ENCODE measurements at places on chromosomes 1 and 21. TPM values are rescaled to one million over a fixed set of nuclear protein-coding genes. Genes with fewer than 3 reads are reported as not detected.
A peak's percentile ranks its signal among the peaks of the same experiment; 100 is the strongest.

OR2L13 gene
- not detected for total RNA-seq

FCRL4 gene
- not detected for total RNA-seq

DCST2 gene
- not detected for total RNA-seq

SRGAP2 gene
- 178 TPM for total RNA-seq

RSPO1 gene
- total RNA-seq = not detected

CHODL gene
- not detected for total RNA-seq

FCRL1 gene
- not detected for total RNA-seq

NLRP3 gene
- total RNA-seq = 3.5 TPM

SUSD4 gene
- not detected for total RNA-seq

VPS13D gene
- total RNA-seq = 71.7 TPM

MYCL gene
- 0.36 TPM for total RNA-seq

CLCA2 gene
- not detected for total RNA-seq

- DNase-seq = no peak
These were observed 132.4 kb upstream of the KLHDC7A start for GRCh38 chr1:18348354-18348753.

- DNase-seq = no peak
These were observed 21.0 kb upstream of the SCAF4 start for GRCh38 chr21:31752967-31753366.

DNA sequence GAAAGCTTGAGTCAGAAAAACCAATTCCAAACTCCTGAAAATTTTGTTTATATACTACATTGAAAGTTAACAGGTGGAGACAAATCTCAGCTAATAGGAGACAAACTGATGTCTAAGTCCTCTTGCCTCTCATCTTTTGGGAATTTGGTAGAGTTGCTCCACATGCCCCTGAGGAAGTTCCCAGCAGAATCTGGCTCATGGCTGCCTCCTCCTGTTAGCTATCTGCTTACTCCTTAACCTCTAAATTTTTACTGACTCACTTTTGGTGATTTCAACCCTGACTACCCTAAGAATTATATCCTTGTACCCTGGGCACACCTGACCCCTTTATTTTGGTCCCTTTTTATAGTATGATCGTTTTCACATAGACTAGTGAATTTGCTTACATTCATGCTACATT lies 633.7 kb upstream of the USP24 start:
- DNase-seq = no peak

DNA sequence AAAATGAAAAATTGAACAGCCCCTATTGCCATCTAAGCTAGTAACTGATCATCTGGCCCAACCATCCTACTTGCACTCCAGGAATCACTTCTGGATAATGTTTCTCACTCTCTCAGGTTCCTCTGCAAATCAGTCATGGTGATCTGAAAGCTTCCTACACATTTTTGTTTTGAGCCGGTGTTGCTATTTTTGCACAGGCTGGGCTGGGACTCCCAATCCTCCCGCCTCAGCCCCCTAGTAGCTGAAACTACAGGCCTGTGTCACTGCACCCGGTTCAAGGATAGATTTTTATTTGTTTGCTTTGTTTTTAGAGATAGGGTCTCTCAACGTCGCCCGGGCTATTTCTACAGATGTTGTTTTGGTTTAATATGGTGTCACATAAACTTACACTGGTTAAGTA lies 40.5 kb upstream of the HMCN1 start:
- no peak for DNase-seq

DNA sequence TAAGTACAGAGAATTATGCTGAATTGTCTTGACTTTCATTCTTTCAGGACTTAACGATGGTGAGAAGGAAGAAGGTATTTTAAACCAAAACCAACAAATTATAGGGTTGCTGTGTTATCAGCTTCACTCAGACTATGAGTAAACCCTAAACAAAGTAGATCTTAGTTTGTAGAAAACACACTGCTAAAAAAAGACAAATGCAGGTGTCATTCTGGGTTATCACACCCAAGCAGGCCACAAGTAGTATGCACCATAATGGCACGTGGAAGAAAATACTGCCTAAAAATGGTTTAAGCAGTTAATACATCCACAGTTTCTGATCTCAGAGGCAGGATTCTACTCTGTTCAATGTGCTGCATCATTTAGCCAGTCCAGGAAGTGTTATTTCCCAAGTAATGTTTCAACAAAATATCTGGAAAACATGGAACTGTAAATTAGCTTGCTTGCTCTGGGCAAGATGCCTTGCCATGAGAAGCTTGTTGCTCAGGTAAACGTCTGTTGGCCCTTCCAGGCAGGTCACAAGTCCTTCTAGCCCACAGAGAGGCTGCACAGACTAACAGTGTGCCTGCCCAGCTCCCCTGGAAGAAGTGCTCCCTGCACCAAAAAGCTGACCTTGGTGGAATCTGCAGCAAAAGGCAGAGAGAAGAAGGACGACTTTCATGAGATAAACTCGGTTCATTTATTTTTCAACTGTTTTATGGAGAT lies 4.1 kb downstream of the DIPK1A start:
- no peak for DNase-seq

GRCh38 chr1:223873044-223873443 lies 27.3 kb upstream of the TP53BP2 start:
- no peak for DNase-seq

DNA sequence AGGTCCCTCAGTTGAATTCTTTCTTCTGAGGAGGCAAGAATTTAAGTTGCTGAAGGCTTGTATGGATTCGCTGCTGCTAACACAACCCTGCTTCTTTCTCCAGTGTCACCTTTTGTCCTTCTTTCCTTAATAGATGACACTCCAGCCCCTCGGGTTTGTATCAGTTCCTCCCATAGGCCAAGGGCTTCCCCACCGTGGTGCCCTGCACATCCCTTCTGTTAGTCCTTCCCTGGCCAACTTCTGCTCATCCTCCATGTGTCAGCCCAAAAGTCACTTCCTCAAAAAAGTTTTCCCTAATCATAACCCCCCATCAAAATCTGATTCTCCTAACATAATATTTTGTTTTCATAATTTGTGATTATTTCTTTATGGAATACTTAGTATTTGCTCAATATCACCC lies 190.4 kb downstream of the RHOU start:
- peak; percentile 2 for DNase-seq

DNA sequence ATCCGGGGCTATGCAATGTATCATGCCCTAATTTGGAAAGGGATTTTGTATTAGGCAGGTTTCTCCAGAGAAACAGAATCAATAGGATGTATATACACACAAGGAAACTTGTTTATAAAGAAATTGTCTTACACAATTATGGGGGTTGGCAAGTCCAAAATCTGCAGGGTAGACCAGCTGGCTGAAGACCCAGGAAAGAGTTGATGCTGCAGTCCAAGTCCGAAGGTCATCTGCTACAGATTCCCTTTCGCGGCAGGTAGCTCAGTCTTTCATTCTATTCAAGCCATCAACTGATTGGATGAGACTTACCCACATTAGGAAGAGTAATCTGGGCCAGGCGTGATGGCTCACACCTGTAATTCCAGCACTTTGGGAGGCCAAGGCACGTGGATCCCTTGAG lies 54.6 kb upstream of the CXADR start:
- DNase-seq = no peak

- no peak for DNase-seq
These were observed 5.8 kb upstream of the MPZL1 start for GRCh38 chr1:167716000-167716271.

DNA sequence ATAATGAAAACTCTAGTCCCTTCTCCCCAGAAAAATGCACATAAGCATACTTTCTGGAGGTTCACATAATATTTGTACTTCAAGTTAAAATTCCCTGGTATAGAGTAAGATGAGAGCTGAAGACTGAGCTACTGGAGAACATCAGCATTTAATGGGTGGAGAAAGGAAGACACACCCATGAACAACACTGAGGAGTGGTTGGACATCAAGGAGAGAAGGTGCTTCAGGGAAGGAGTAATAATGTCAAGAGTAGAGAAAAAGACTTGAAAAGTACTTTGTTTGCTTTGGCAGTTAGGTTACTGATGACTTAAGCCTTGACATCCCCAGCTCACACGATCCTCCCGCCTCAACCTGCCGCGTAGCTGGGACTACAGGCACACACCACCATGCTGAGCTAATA lies 21.9 kb downstream of the PEA15 start:
- DNase-seq = no peak

DNA sequence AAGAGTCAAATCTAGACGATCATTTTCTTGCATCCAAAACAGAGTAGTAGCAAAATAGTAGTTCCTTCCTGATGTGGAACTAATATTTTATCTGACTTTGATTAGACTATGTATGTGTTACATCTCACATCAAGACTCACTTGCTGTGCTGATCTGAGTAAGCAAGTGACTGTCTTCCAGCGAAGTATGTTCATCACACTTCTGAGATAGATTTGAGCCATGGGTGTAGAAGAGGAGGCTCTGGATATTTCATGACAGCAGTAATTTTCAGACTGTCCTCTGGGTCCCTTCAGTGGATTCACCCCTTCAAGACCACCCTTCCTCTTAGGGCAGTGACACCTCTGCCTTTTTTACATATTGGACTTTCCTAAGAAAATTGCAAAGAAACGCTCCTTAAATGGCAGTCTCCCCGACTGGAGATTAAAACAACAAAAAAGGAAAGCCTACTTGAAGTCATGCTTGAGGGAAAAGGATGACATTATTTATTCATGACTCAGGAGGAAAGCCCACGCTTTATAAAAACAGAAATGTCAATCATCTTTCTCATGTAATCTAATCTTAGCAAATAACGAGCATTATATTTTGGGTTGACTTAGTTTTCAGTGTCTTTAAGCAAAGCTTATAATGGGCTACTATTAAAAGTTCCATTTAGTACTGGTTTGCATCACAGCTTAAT lies 22.8 kb downstream of the ATP1B1 start:
- no peak for DNase-seq

GRCh38 chr1:179251675-179252074 lies 22.2 kb upstream of the ABL2 start:
- no peak for DNase-seq

GRCh38 chr1:146036965-146037646 lies 15.6 kb upstream of the HJV start:
- DNase-seq = peak; percentile 80

- DNase-seq = no peak
These were observed 127.6 kb upstream of the DAB1 start for GRCh38 chr1:57551476-57551875.

GRCh38 chr1:152539901-152540300 lies 25.6 kb downstream of the CRCT1 start:
- DNase-seq = no peak
